ENCODE measurements at places on chromosomes 4 and X.
A peak's percentile ranks its signal among the peaks of the same experiment; 100 is the strongest.

DNA sequence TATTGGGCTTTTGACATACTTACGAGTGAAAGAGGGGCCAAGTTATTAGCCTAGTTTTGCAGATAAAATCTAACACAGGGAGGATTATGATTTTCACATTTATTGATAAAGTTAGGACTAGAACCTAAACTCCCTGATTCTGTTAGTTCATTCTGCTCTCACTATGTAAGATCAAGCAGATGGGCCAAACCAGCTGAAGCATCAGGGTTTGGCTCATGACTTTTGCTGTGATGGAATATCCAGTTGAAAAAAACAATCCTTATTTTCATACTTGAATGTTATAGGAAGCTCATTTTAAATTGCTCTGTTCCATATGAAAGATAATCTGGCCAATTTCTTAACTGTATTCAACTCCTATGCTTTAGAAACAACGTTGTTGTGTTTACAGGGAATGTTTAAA is 21.2 kb downstream of the SPRY1 start:
- no peak for DNase-seq

DNA sequence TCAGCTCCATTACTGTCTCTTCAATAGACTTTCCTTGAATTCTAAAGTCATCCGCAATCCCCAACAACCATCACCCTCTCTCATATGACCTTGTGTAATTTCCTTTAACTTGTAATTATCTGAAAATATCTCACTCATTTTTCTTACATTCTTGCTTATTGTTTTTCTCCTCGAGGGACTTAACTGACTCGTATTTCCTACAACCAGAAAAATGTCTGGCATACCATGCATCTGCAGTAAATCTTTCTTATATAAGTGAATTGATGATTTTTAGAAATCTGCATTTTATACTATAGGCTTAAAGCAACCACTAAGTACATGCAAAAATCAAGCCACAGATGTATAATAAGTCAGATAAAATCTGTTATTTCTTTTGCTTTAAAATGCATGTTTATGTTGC is 276.7 kb downstream of the UNC5C start:
- DNase-seq = no peak

DNA sequence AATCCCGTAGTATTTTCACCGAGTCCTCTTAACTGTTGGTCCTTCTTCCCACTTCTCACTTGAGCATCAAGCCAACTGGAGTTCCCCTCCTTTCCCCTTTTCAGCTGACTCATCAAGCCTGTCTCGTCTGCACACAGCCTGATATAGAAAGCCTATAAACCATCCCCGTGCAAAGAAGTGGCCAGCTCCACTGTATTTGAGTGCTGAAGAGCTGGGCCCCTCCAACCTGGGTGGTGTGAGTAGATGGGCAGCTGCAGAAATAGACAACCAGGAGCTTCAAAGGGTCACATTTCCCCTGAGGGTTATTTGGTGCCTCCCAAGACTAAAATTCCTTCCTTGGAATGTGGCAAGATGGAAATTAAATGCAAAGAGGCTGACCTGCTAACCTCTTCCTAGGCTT is 199.7 kb downstream of the HS6ST2 start:
- no peak for DNase-seq

DNA sequence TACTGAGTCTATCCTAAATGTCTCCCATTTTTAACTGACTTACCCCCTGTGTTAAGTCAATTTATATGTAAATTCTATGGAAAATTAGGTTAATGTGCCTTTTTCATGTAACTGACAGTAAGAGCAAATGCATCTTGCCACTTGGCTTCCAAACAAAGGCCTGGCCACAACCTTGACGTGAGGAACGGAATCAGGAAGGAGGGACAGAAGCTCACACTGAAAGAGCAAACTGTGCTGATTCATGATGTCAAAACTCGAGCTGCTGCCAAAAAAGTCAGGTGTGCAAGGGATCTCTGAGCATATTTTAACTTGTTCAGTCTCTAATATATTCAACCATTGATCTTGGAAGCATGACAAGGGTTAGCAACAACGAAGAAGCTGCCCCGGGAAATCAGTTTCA is 35.8 kb downstream of the GPM6A start:
- no peak for DNase-seq

- DNase-seq = no peak
These were observed 41.2 kb downstream of the NCAPG start for GRCh38 chr4:17851959-17852358.

DNA sequence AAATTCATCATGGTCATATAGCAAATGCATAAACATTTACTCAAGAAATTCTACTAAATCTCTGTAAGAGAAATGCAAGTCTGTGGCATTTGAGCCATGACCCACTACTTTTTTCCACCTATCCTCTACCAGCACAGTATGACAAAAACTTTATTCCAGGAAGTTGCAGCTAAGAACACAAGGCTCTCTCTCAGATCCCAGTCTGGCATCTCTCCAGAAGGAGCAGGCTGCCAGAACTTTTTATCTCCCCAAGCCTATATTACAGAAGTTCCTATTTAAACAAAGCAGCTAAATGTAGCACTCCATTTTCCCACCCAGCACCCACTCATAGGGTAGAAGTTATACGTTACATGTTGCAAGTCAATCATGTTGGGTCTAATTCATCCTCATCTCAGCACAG is 49.3 kb upstream of the EPGN start:
- DNase-seq = no peak

DNA sequence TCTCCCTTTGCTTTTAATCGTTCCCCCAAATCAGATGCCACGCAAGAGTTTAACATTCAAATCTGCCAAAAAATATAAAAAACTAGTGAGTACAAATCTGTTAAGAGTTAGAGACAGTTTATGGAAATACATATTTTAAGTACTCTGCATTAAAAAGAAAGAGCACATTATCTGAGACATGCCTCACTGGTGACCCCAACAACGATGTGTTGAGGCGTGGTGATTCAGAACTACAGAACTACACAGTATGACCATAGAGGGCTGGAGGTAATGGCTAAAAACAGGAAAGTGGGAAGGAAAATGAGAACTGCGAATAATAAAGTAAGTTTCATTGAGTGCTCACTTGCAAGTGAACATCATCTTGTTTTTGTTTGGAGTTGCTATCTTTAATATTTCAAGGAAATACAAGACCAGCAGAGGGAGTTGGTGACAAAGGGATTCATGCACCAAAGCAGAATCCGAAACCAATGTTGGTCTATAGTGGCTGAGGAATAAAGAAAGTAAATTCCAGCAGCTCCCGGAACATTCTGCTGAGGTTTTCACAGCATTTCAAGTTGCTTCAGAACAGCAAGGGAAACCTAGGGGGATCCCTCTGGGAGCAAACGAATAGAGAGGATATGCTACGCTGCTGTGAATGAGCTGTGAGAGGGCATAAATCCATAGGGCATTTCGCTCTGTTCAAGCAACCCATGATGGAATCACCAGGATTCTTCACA is 92.2 kb downstream of the DCHS2 start:
- DNase-seq = no peak

DNA sequence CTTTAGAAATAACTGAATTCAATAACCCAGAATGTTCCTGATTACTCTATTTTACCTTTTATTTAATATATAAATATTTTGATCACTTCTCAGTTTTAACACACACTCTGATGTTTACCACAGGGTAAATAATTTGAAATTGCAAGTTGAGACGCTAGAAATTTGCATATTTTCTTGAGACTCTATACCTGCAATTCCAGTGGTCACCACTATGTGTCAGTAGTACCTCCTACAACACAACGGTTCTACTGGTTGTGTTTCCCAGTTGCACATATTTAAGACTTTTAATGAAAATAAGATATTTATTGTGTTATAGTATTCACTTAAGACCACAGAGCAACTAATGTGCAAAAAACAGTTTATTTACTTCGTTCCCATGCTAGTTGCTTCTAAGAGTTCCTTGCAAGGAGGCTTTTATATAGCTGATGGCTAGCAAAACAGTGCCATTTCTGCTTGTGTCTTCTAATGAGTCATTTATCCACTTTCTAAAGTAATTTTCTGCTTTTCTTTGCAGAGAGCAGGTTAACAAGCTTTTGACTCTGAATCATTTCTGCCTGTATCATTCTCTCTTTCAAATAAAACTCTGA is 98.9 kb upstream of the PDLIM3 start:
- peak; percentile 43 for DNase-seq

- DNase-seq = no peak
These were observed 1296.1 kb upstream of the PCDH7 start for GRCh38 chr4:29423836-29424721.
